SW 1271 (cell line): ENCODE measurements at places on chromosomes 3 and 15.

DNA sequence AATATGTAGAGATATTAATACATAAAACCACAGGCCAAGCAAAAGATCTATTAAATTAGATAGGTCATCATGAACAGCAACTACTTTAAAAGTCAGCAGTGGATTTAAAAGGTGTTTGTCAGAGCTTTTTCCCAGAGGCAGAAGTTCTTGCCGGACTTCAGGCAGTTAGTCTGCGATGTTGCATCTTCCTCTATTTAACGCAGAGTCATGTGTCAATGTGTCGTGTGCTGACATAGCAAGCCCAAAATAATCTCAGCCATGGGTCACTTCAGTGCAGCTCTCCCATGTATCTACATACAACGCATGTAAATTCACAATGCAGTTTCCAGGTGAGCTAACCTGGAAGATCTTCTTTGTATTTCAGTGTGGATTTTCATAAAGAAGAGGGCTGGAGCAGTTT lies 8.0 kb upstream of the TMEM212 start:
- DNase-seq: no peak

GRCh38 chr3:9803494-9803893 lies 6.6 kb upstream of the TTLL3 start:
- DNase-seq: no peak

DNA sequence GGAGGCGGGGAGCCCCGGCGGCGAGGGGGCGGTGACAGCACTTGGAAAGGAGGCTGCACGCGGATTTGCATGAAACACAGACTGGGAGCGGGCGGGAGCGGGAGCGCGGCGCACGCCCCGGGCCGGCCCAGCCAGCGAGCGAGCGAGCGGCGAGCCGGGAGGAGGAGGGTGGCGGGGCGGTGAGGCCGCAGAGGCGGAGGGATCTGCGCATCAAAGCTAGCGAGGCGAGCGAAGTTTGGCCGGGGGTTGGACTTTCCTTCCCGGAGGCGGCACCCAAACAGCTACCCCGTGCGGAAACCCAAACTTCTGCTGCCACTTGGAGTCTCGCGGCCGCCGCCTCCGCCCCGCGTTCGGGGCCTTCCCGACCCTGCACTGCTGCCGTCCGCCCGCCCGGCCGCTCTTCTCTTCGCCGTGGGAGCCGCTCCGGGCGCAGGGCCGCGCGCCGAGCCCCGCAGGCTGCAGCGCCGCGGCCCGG lies at the start of gene SMAD3:
Gene SMAD3, plus strand, starts transcription at position 72 of the 475 bp plus-strand sequence. CDS start 553 bp downstream, outside the sequence.
- DNase-seq: peak; percentile 61

DNA sequence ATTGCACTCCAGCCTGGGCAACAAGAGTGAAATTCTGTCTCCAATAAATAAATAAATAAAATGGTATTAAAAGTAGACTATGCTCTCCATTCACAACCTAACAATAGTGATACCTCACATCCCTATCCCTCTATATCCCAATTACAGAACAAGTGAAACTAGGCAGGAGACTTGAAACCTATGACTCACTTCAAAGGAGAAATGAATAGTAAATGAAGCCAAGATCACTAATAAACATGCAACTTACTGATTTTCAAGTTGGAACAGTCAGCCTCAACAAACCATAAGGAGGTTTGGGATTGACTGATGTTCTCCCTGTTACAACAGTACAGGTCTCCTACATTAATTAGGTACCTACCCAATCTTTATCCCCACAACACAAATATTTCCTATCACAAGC lies 103.4 kb downstream of the GSK3B start:
- DNase-seq: no peak
